ENCODE measurements at places on chromosomes 16 and 17. TPM values are rescaled to one million over a fixed set of nuclear protein-coding genes. Genes with fewer than 3 reads are reported as not detected.

DNA sequence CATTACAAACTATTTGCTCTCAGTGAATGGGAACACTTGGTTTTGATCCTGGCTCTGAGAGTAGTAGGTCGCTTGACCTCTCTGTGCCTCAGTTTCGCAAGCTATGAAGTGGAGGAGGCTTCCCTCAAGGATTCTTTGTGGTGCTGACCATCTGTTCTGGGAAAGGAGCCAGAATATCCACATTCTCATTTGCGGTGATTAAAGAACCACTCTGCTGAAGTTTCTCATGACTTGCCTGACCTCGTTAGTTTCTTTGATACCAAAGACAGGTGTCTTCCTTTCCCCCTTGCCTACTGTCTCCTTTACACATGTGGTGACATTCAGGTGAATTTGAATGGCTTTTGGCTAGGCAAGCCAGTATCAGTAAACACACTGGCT is 116.0 kb downstream of the SNX29 start:
- DNase-seq = no peak

Gene C16orf86
- total RNA-seq = 4.3 TPM

Gene NUDT21
- total RNA-seq = 56.2 TPM

DNA sequence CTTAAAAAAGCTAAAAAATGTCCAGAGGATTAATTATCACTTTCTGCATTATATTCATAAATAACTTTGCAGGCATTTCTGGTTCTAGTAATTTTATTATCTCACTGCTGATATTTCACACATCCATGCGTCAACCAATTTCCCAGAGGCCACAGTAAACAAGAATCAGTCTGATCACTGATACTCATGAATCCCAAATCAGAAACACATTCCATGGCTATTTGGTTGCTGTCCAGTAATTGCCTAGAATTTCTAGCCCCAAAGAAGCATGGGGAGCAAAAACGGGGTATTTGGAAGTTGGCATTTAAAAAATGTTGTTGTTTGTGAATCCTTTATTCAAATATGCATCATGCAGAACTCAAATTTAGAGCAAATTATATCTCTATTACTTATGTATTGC is 244.8 kb downstream of the CDH8 start:
- no peak for DNase-seq

Gene ZPBP2
- not detected for total RNA-seq

- DNase-seq = no peak
Observed at GRCh38 chr16:2443555-2443954, 14.3 kb downstream of the CCNF start.

All from Right ventricle myocardium superior (tissue), 1 donor.